Hematopoietic multipotent progenitor cell treated with erythropoietin and hydrocortisone succinate and interleukin-3 and kit ligand, for 17 days (in vitro differentiated cells): ENCODE measurements at places on chromosomes 7 and 10.

DNA sequence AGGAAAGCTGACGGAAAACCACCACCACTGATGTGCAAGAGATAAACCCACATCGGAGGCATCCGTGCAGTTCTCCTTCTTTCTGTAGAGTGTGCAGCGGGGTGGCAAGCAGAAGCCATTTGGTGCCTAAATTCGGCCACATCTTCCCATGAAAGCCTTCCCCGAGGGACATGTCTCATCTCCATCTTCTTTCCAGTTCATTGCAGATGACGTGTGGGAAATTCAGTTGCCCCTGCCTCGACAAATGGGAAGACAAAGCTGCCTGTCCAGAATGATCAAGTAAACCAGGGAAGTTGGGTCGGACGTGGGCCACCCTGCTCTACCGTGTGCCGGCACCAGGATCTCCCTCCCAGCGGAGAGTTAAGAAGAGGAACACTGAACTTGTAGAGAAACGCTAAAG, 14.5 kb downstream of the BEND7 start:
- DNase-seq, result no peak

DNA sequence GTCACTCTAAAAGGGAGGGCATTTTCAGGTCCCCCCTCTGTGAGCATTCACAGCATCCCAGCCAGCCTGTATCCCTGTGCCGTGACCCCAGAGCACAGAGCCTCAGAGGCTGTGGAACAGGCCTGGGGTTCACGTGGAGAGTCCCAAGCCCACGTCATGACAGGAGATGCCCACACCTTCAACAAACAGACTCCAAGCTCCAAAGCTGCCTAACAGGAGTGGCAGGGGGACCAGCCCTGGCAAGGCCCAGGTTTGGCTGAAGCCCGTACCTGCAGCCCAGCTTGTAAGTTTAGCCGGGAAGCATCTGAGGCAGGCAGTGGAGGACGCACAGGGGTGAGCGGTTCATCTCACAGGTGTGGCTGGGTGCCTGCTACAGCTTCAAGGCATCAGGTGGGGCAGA, 33.5 kb downstream of the LHPP start:
- no peak for DNase-seq

DNA sequence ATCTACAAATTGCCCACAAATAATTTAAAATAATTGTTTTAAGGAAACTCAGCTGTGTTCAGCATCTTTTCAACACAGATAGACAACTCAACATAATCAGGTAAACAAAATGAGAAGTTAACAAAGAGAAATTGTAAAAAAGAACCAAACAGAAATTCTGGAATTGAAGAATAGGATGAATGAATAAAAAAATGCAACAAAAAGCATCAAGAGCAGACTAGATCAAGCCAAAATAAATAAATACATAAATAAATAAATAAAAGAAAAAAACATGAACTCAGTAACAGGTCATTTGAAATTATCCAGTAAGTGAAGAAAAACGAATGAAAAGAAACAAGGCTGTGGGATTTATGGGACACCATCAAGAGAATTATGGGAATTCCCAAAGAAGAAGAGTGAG, 94.0 kb upstream of the CDK6 start:
- DNase-seq, result no peak

DNA sequence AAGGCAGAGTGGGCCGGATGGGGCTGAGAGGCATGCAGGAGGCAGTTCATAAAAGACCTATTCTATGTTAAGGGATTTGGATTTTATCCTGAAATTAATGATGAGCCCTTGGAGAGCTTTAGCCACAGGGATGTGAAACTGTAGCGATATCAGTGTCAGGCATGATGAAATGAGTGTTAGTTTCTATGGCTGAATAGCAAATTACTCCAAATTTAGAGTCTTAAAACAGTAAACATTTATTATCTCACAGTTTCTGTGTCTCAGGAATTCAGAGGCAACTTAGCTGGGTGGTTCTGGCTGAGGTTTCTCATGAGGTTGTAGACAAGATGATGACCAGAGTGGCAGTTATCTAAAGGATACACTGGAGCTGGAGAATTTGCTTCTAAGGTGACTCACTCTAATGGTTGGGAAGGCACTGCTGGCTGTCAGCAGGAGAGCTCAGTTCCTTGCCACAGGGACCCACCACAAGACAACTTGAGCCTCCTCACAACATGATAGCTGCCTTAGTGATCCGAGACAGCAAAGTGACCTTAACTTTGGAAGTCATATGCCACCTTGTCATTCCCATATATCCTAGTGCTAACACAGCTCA, 36.7 kb upstream of the SFTPD start:
- DNase-seq, result no peak

DNA sequence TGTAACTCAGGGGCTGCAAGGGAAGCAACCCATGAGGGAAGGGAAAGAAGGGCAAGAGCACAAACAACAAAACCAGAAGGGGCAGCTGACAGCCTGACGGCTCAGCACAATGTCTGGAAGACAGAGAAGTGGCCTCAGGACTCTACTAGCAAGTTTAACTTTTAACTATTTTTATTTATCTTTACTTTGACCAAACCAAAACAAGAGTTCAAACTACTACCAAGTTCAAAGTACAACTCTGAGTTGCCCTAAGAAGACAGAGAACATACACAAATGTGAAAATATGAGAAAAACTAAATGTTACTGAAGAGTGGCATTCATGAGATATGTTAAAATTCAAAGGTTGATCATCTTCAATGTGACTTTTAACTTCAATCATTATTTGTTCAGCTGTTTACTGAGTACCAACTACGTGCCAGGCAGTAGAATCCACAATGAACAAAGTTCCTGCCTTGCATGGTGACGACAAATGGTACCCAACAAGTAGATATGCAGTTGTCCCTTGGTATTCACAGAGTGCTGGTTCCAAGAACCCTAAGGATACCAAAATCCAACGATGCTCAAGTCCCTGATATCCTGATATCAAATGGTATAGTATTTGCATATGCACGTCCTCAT, 19.7 kb downstream of the NUDCD3 start:
- no peak for DNase-seq

DNA sequence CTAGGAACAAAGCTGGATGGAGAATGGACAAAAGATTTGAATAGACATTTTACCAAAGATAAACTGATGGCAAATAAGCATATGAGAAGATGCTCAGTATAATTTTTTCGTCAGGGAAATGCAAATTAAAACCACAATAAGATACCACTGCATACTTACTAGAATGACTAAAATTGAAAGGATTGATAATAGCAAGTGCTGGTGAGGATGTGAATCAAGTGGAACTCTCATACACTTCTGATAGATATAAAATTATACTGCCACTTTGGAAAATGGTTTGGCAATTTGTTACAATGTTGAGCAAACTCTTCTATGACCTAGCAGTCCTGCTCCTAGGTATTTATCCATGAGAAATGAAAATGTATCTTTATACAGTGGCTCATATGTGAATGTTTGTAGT, 83.3 kb downstream of the EXOC6 start:
- no peak for DNase-seq

- DNase-seq, result no peak
Measured at GRCh38 chr10:86182150-86182549, 184.4 kb downstream of the GRID1 start.

DNA sequence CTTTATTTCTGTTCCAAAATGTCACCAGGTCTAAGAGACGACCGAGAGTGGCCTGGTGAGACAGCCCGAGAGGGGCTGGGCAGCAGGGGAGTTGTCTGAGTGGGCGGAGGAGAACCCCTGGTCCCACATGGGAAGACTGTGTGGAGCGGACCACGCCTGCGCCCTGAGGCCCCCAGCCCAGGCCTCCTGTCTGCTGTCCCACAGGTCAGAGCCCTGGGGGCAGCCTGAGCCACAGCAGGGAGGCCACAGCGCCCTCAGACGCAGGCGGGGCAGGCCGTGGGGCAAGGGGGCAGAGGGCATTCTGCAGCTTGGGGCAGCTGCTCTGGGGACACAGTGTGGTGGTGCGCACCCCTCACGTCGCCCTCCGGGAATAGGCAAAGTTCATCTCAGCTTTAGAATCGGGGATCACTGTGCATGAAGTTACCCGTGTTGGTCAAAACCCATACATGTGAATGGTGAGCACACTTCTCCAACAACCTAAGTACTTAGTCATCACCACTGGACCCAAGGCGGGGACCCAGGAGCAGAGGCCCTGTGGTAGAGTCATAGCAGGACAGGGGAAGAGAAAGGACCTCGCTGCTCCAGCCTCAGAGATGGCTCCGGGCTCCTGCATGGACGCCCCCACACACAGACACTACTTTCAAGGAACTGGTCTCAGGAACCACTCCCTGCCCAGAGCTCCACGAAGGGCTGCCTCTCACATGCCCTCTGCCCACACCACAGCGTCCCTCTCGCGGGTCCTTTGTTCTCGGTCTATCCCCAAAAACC, 214.7 kb downstream of the ELFN1 start:
- no peak for DNase-seq

DNA sequence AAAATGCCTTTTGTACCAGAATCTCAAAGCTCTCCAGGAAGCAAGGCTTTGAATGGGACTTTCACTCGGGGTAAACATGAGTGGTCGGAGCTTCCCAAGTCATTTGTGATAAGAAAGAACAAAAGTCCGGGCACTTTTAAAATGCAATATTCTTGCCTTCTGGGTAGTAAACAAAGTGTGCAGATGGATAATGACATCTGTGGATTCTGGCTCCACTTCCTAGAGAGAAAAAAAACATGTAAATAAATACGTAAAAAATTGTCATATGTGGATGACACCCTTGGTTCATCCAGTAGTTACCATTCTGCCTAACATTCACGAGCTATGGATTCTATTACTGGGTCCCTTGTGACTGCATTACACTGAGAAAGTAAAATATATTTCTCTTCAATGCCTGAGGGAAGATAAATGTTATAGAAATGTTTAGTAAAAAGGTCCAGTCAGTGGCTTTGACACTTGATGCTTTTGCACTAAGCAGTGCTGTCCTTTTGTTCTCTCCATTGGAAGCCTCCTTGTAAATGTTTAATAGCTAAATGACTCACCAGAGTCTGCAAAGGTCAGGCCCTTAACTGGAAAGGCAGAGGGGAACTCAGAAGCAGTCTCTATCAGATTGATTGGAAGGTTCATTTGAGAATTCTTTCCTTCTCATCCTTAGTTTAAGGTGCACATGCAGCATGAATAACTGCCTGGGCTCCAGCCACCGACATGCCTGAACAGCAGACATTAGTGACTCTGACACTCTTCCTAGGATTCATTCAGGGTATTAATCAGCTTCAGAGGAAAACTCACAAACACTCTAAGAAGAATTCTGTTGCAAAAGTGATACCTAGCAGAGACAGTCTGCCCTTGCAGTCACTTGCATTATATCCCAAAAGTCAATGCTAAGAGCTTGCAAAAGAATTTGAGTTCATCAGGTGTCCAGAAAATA, 11.7 kb upstream of the EDRF1 start:
- no peak for DNase-seq

- no peak for DNase-seq
Measured at GRCh38 chr10:116771101-116771958, 29.0 kb upstream of the HSPA12A start.

DNA sequence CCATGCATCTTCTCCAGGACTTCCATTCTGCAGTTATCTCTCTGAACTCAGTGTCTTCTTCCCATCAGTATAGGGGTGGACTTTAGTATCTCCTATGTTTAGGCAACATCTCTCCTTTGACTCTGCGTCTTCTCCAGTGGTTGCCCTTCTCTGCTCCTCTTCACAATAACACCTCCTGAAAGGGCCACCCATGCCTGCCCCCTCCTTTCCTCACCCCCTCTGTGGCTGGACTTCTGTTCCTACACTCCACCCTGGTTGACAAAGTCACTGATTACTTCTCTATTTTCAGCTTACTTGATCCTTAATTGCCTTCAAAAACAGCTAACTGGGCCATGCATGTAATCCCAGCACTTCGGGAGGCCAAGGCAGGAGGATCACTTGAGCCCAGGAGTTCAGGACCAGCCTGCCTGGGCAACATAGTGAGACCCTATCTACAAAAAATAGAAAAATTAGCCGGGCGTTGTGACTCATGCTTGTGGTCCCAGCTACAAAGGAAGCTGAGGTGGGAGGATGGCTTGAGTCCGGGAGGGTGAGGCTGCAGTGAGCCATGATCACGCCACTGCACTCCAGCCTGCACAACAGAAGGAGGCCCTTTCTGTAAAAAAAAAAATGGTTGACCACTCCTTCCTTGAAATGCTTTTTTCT, 13.7 kb downstream of the SRGN start:
- no peak for DNase-seq

DNA sequence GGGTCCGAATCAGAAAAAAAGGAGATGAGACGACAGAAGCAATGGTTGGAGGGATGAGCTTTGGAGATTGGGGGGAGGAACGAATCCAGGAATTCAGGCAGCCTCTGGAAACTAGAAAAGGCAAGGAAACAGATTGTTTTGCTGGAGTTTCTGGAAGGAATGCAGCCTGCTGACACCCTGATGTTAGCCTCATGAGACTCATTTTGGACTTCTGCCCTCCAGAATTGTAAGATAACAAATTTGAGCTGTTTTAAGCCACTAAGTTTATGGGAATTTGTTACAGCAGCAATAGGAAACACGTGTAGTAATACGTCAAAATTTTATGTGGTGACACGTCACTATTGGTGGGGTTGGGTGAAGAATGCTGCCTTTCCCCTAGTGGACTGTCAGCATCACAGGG, 25.6 kb upstream of the NPS start:
- no peak for DNase-seq

- DNase-seq, result no peak
Measured at GRCh38 chr7:24026351-24026750, 257.6 kb upstream of the NPY start.

- no peak for DNase-seq
Measured at GRCh38 chr10:24993237-24993958, 22.6 kb downstream of the ENKUR start.

DNA sequence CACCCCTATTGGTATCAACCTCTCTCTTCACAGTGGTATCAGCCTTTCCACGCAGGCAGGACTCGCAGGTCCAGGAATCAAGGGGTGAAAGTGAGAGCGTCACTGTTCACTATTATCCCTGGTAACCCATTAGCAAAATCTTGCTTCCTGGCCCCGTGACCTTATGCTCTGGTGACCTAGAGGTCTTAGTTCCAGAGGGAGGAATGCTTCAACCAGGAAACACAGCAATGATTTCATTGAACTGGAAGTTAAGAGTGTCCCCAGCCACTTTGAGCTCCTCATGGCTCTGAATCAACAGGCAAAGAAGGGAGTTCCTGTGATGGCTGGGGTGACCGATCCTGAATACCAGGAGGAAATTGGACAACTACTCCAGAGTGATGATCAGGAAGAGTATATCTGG, 90.6 kb downstream of the CUL2 start:
- no peak for DNase-seq

- no peak for DNase-seq
Measured at GRCh38 chr10:60820093-60820754, 41.9 kb downstream of the CDK1 start.

DNA sequence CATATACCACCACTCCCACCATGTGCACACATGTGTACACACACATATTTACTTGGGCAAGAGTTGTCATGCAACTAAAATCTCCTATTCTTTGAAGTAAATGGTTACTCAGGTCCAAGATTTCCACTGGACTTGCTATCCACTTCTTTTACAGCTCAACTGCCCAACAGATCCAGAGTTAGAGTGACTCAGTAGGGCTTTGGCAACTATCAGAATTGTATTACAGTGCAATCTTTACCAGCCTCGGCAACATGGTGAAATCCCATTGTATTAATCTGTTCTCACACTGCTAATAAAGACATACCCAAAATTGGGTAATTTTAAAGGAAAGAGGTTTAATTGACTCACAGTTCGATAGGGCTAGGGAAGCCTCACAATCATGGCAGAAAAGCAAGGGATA, 51.9 kb upstream of the ABLIM1 start:
- DNase-seq, result no peak

GRCh38 chr7:156638443-156639077, 2.0 kb upstream of the RNF32 start:
- no peak for DNase-seq
